ENCODE measurements at places on chromosomes 7 and 10. TPM values are rescaled to one million over a fixed set of nuclear protein-coding genes. Genes with fewer than 3 reads are reported as not detected.

DNA sequence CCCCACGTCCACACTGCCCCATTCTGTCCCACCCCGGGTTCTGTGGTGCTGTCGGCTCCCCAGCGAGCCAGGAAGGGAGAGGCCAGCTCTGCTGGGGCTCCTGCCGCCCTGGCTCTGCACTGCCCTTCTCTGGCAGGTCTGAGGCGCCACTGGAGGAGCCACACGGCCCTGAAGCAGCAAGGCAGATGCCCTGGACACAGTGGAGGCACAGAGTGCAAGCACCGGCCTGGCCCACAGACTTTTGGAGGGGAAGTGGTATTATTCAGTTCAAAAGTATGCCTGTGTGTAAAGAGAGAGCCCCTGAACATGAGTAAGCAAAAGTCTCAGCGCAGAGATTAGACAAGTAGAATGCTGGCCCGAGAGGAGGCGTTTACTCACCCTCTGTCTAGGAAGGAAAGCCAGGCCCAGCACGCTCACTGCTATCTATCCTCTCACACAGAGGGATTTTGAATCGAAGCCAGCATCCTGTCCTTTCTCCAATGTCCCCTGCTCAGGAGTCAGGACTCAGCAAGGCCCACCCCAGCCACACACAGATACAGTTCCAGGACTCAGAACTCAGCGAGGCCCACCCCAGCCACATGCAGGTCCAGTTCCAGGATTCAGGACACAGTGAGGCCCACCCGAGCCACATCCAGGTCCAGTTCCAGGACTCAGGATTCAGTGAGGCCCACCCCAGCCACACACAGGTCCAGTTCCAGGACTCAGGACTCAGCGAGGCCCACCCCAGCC lies 115.0 kb downstream of the EGFR start:
- DNase-seq, result peak; percentile 71

DNA sequence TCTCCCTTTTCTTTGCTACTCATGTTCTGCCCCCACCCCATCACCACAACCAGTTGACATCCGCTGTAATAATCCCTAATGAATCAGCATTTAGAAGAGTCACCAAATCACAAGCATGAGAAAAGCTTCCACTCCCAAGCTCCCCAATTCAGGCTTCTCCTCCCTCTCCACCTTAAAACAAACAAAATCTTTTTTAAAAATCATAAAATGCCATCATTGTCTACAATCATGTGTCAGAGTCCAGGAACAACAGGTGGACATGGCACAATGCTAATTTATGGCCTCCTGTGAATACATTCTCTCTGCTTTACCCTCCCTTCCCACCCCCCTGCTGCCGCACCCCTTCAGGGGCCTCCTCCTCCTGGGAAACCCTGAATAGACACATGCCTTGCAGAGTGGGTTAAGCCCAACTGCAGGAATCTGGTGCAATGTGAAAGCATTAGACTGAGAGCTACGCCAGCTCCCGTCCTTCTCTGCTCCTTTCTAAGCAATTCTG lies 3.7 kb downstream of the LRRC4 start:
- DNase-seq, result peak; percentile 36

ZNF488 gene
- 0.43 TPM for total RNA-seq

DNA sequence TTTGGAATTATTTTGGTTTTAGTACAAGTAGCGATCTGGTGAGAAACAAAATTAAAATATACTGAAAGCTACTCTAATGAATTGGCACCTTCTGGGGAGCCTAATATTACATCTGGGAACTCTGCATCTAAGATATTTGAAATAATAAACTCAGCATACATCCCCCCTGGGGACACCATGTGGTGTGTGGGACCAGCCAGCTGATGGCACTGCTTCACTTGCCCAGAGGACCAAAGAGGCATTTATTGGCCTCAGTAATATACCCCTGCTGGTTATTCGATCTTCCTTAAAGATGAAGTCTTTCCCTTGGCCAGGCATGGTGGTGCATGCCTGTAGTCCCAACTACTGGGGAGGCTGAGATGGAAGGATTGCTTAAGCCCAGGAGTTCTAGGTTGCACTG lies 195.1 kb upstream of the AUTS2 start:
- peak; percentile 11 for DNase-seq

DNA sequence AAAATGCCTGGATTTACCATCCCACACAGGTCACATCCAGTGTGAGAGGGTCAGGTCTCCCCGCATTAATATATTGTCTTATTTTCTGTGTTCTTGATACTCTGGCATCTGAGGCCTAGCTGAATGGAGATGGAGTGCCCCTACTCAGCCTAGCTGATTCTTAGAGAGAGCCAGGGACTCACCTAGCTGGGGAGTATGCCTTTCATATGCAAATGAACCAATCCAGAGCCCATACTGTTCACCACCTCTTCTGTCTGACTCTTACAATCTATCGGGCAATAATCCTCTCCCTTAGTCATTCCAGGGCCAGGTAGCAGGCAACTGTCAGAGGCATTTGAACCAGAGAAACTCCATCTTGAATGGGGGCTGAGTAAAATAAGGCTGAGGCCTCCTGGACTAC lies 46.3 kb downstream of the LBX1 start:
- DNase-seq, result no peak

CHST3 gene
- total RNA-seq, result 19.3 TPM

OIT3 gene
- 0.45 TPM for total RNA-seq

DNA sequence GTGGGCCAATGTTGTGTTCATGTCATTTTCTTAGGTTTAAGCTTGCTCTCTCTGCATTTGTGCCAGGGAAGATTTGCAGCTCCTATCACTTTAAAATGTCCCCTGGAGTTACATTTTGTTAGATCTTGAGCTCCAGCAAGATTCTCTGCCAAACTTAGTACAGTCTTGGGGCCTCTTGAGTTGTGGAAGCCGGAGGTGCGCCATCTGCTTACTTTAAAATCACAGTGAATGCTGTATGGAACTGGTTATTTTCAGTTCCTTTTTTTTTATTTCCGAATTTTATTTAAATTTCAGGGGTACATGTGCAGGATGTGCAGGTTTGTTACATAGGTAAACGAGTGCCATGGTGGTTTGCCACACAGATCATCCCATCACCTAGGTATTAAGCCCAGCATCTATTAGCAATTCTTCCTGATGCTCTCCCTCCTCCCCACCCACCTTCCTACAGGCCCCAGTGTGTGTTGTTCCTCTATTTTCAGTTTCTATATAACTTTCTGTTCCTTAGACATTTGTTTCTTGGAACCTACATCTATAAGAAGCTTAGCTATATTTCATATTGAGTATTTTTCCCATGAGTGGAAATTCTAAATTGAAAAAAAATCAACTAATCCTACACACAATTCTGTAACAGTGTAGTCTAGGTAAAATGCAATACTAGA lies 114.4 kb upstream of the CREB5 start:
- DNase-seq, result no peak

RBP3 gene
- total RNA-seq, result not detected

- DNase-seq, result no peak
Observed at GRCh38 chr10:118220346-118220850, 121.7 kb downstream of the FAM204A start.

GRCh38 chr10:131657985-131658330 lies 242.8 kb upstream of the PPP2R2D start:
- DNase-seq, result no peak

GRCh38 chr10:132396494-132397035 lies 435 bp upstream of the PWWP2B start:
- DNase-seq, result peak; percentile 91

OR6B1 gene
- total RNA-seq, result not detected

SLC29A3 gene
- not detected for total RNA-seq

DNA sequence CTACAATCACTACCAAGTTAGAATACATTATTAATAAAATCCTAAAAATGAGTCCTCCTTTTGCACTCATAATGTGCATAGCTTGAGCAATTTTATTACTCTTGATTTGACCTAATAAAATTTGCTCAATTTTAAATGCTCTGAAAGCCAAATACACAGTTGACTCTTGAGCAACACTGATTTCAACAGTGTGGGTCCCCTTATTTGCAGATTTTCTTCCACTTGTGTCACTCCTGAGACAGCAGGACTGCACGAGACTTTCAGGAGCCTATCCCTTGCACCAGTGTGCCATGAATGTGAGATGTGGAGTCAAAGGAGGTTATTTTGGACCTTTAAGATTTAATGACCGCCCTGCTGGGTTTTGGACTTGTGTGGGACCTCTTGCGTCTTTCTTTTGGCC lies 23.2 kb downstream of the RNF216 start:
- no peak for DNase-seq

GRCh38 chr7:82445271-82445670 lies 1.7 kb upstream of the CACNA2D1 start:
- no peak for DNase-seq

GRCh38 chr10:58237014-58237834 lies 30.5 kb downstream of the IPMK start:
- no peak for DNase-seq

GRCh38 chr7:144006029-144006691 lies 6.0 kb downstream of the OR6B1 start:
- DNase-seq, result no peak

DNA sequence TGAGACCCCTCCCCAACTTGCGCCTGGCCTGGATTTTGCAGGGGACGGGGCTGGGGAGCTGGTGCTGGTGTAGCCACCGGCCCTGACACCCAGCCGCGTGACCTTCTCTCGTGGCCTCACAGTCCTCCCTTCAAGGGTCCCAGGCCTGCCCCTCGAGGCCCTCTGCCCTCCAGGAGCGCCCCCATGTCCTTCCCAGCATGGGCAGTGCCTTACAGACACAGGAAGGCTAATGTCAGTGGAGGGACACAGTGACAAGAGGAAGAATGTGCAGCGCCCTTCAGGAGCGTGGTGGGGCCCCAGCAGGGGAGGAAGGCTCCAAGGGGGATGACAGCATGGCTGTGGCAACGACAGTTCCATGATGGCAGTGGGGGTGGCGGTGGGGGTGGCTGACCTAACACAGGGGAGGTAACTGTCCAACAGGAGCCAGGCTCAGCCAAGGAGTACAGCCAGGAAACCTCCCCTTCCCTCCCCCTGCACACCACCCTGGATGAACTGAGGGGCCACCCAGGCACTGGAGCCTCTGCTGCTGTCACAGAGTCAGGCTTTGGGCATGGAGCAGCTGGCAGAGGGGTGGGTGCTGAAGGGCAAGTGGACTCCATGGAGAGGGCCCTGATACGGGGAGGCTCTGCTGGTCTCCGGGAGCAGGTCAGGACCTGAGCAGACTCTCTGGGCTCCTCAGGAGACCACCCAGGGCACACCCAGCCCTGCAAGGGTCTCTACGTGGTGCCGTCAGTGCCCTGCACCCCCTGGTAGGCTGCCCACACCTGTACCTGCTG lies 76.0 kb upstream of the RET start:
- no peak for DNase-seq

- no peak for DNase-seq
Observed at GRCh38 chr7:107815254-107815882, 12.3 kb upstream of the SLC26A3 start.

SUN3 gene
- not detected for total RNA-seq

GPRIN2 gene
- 15.2 TPM for total RNA-seq

GRCh38 chr7:141636053-141636452 lies 65.9 kb downstream of the DENND11 start:
- DNase-seq, result no peak

GRCh38 chr7:8161364-8161828 lies 100.6 kb downstream of the ICA1 start:
- no peak for DNase-seq

- no peak for DNase-seq
Observed at GRCh38 chr10:97197030-97197500, 11.3 kb upstream of the SLIT1 start.

FANK1 gene
- total RNA-seq, result 13.3 TPM

- DNase-seq, result no peak
Observed at GRCh38 chr7:155299535-155300202, 2.0 kb downstream of the INSIG1 start.

DNA sequence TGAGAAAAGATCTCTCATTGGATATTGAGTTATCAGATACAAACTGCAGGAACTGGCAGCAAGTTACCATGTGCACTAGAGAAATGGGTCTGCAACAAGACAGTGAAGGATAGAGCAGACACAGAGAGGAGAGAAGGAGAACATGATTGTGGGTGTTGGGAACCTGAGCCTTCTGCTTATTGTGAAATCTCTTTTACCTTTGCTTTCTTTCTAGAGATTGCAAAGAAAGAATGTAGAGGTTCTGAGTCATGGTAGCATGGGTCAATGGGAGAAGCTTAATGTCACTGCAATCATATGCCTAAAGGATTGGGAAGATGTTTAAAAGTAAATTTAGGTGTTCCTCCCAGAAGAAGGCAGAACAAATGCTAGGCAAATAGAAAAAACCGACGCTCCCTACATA lies 821.4 kb downstream of the CCSER2 start:
- DNase-seq, result no peak

MOSPD3 gene
- 4.0 TPM for total RNA-seq

GRCh38 chr7:134703782-134704181 lies 57.1 kb downstream of the BPGM start:
- DNase-seq, result no peak

GRCh38 chr7:157273208-157274093 lies 63.4 kb upstream of the DNAJB6 start:
- DNase-seq, result peak; percentile 73

GRCh38 chr7:139902436-139903102 lies 73.5 kb downstream of the TBXAS1 start:
- DNase-seq, result no peak

- no peak for DNase-seq
Observed at GRCh38 chr7:35787925-35788324, 12.9 kb upstream of the SEPTIN7 start.

- no peak for DNase-seq
Observed at GRCh38 chr7:68203251-68203650, 1206.6 kb downstream of the TYW1 start.
